ENCODE measurements at places on chromosomes 5 and 9.

DNA sequence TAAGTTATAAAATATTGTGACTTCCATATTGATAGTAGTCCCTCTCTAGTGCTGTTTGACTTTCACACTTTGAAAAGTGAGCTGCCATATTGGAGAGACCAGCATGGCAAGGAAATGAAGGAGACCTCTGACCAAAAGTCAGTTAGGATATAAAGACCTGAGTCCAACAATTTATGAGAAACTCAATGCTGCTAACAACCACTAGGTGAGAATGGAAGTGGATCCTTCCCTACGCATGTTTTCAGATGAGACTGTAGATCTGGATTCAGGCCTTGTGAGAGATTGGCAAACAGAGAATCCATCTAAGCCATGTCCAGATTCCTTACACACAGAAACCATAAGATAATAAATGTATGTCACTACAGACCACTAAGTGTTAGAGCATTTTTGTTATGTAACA is 81.6 kb downstream of the CTNND2 start:
- DNase-seq = no peak

DNA sequence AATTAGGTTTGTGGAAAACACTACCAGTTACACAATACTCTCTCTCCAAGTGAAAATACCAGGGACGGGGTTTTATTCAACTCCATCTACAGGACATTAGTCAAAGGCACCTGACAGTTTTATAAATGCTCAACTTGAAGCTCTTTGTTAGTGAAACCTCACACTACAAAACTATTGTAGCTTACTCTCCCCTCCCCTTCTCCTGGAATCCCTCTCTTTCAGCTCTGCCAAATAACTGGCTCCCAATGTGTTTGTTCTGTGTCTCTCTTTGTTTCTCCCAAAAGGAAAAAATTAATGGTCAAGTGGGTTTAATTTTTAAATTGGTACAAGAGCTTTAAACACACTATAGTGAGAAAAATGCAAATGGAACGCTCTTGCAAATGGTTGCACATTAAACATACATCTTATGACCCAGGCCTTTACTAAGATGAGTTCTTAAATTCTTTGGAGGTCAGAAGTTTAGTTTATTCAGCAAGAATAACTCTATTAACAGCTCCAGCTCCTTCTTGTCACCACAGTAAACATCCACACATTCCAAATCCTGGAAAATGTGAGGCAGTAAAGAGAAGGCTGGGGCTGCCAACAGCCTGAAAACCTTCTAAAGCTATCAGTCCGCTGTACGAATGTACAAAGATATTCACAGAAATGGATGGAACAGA is 48.4 kb downstream of the ZNF608 start:
- DNase-seq = no peak

- DNase-seq = no peak
These were observed 312.5 kb downstream of the ACTL7B start for GRCh38 chr9:108543251-108543778.

DNA sequence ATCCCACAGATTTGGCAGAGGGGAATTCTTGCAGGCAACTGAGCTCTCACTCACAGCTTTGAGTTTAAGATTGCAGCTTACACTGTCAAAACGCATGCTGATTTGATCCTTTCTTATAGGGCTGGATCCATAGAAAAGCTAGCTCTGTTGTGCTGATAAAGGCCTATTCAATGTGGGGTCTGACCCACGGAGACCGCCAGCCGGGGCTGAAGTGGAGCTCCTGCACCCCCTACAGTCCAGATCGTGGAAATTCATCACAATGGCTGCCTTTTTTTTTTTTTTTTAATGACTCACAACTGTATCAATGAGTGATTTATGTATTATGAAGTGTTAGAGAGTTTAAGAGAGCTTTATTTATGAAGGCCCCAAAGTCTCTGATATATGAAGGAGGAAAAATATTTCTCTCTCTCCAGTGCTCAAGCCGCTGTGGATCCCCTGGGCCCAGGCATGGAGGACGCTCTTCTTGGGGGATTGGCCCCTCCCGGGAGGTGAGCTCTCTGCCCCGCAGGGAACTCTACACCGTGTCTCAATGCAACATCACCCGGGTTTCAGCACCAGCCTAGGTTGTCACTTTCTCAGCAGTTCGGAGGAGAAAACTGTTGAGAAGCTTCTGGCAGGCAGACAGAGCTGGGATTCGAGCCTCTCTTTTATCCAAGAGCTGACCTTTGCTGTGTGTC is 700.2 kb downstream of the IRX1 start:
- no peak for DNase-seq

GRCh38 chr5:97162045-97162444 is 19.6 kb upstream of the LIX1 start:
- peak; percentile 7 for DNase-seq

- DNase-seq = no peak
These were observed 140.0 kb downstream of the MUSK start for GRCh38 chr9:110808599-110808980.

- no peak for DNase-seq
These were observed 207.2 kb upstream of the DAPK1 start for GRCh38 chr9:87290241-87291052.

GRCh38 chr5:146130440-146131045 is 25.2 kb upstream of the PLAC8L1 start:
- no peak for DNase-seq

GRCh38 chr9:97510797-97511654 is 9.6 kb downstream of the TMOD1 start:
- no peak for DNase-seq

Measured in T-helper 22 cell (primary cell).